ENCODE measurements at places on chromosomes 1 and 21. TPM values are rescaled to one million over a fixed set of nuclear protein-coding genes. Genes with fewer than 3 reads are reported as not detected.

The HENMT1 gene
- 9.2 TPM for total RNA-seq

The TMEM82 gene
- total RNA-seq = not detected

The POTED gene
- not detected for total RNA-seq

The RGS16 gene
- 23.4 TPM for total RNA-seq

DNA sequence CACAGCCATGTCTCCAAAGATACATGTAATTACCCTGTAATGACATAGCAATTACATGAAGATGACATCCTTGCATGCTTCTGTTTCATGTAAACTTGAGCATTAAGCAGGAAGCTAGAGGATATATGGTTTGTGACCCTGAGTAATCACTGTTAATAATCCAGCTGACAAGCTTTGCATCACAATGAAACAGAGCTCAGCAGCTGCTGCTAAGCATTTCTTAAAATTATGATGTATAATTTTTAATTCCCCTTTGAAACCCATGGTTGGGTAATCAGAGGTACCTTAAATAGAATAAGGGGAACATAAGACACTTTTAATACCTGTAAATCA lies 293.5 kb downstream of the NTNG1 start:
- no peaks in the 10 kb centered on the region for H3K36me3 ChIP-seq
- DNase-seq = no peak
- no peak overlapping the region for H3K27ac ChIP-seq
- H3K4me3 ChIP-seq = no peak overlapping the region

DNA sequence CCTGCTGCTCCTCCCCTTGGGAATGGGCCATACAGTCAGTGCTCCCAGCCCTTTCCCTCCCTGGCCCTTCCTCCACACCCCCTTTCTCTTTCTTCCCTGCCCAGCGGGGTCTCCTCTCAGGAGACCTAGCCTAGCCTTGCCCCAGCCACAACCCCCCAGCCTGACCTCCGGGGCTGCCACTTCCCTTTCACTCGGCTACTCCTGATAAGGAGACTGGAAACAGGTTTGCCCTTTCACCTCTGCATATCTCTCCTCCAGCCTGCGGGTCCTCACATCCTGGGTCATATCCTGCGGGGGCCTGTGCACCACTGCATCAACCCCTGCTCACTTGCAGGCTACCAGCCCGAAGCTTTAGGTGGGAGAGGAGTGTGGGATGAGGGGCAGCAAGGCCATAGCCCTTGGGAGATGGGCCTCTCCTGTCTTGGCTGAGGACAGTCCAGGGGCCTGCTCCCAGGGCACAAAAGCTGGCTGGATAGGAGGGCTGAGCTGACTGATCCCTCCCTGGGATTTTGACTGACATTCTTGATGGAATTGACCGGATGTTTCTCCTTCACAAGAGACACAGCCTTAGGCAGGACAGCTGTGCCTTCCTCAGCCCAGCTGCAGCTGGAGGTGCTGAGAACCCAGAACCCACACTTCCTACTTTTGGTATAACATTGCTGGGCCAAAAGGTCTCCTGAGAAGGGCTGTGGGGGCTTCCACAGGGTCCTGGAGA lies 19.2 kb upstream of the ALX3 start:
- peaks cover 22% of the 10 kb centered on the region for H3K4me1 ChIP-seq
- H3K27ac ChIP-seq = no peak overlapping the region
- peaks cover 4% of the 10 kb centered on the region for H3K36me3 ChIP-seq
- H3K4me3 ChIP-seq = no peak overlapping the region
- no peak for DNase-seq

Measured in T-helper 17 cell (primary cell).